ENCODE measurements at places on chromosomes 4 and X.

DNA sequence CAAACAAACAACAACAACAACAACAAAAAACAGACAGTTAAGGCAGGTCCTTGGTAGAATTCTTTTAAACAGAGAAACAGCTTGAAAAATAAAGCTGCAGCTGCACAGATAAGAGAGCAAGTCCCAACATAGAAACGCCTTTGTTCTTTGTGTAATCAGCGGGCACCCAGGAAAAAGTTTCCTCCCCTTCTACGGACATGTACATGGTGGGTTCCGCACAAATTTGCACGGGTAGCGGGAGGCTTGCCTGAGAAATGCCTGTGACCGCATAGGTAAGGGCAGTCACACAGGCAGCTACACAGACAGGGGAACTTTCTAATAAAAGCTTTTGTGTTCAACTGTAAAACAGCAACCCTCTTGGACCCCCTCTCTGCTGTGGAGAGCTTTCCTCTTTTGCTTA is 25.7 kb upstream of the CT47A1 start:
- DNase-seq = no peak

GRCh38 chrX:136032370-136032769 is 47.1 kb downstream of the SLC9A6 start:
- no peak for DNase-seq

DNA sequence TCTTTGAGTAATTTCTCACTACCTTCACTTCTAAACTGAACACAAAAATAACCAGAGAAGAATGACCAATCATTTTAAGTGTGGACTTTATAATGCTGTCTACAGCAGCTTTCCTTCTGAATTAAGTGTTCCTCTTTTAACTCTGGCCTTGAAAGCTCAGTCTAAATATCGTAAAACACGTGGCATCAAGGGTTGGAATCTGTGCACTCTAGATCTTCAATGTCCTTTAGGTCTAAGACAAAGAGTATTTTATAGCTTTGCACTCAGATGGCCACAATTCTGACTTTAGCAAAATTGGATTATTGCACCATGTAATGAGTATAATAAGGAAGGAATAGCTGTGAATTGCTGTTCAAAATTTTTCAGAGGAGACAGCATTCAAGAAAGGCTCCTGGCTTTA is 197.1 kb upstream of the UGT8 start:
- DNase-seq = no peak

DNA sequence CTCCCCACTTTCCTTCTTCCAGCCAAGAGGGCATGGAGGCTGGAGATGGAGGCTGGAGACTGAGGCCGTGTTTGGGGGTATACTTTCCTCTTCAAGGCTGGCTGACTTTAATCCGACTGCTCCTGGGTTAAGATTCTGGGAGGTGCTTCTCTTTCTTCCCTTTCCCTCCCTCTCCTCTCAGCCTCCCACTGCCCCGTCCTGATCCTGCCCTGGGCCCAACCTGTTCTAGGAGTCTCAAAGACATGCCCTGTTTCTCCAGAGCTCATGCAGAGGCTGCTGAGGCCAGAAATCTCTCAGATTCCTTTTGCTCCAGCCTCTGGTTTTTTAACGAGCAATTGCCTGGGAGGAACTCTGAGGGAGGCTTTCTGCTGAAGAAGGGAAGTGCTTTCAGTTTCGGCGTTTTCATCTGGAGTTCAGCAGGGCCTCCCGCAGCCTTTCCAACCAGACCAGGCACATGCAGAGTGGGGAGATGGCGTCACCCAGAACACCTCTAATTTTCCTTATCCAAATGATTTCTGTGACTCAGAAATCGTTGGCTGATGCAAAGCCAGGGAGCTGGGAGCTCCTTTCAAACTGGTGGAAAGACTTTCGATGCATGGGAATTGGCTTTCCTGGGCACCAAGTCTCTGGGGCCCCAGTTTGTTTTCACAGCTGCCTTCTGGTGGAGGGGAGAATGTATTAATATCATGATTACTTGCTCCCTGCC is 34.5 kb upstream of the FAM9C start:
- DNase-seq = no peak

- DNase-seq = no peak
Measured at GRCh38 chr4:108814326-108814725, 51.5 kb upstream of the ETNPPL start.

- DNase-seq = no peak
Measured at GRCh38 chr4:149398993-149399392, 416.6 kb downstream of the IQCM start.

- peak; percentile 48 for DNase-seq
Measured at GRCh38 chrX:65644621-65645289, 22.7 kb upstream of the MSN start.

DNA sequence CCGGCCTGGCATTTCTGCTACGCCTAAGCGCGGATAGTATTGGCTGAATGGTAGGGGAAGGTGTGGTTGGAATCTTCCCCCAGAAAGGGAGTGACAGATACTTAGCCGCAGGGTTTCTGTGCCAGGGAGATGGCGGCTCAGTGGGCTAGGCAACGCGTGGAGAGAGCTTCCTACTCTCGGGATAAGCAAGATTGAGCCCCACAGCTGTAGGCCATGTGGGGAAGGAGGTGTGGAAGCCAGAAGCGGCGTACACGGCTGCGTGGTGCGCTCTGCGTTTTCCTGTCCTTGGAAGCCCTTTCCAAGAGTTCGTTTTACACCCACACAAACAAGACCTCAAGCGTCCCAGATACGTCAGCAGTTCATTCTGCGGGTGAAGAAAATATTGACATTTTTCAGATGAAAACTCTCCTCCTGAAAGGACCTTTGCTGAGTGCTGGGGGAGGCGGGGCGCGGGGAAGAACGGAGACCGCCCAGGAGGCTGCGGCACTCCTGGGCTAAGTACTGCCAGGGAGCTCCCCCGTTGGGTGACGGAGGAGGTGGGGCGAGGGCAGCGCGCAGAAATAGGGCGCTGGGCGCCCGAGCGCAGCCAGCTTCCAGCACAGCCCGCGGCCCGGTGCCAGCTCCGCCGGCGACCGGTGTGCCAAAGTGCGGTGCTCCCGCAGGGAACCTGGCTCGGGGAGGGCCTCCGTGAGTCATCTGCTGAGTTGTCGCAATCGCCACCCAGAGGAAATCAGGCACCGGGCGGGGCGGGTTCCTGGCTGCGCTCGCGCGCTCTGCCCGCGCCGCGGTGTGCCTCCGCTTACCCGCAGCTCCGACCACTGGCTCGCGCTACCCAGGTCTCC is at the start of gene GPAT3:
Gene GPAT3, plus strand, starts transcription at position 589 of the 842 bp plus-strand sequence. CDS start 515 bp downstream, outside the sequence.
- DNase-seq = peak; percentile 39

DNA sequence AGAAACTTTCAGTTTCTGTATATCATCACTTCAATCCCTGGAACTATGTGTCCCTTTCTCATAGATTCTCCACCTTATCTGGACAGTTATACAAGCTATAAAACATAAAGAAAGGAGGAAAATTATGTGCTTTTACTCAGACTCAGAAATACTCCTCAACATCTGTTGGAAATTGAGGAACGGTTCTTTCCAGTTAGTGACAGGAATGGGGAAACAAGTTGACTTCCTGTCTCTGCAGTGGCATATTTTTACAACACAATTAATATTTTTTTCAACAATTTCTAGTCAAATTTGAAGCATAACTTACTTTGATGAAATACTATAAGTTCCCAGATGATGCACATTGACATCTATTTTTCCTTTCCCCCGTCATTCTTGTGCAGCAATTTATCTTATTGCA is 27.9 kb downstream of the ABHD18 start:
- DNase-seq = no peak

- no peak for DNase-seq
Measured at GRCh38 chrX:24487571-24487970, 22.5 kb downstream of the PDK3 start.

All from HTR-8/SVneo (cell line).